ENCODE measurements at places on chromosomes 7 and 10.

GRCh38 chr10:23376229-23376655 lies 31.6 kb upstream of the C10orf67 start:
- DNase-seq: no peak

- DNase-seq: no peak
Measured at GRCh38 chr10:117071286-117072050, 66.5 kb upstream of the SHTN1 start.

GRCh38 chr10:34145715-34146114 lies 669.4 kb downstream of the PARD3 start:
- no peak for DNase-seq

DNA sequence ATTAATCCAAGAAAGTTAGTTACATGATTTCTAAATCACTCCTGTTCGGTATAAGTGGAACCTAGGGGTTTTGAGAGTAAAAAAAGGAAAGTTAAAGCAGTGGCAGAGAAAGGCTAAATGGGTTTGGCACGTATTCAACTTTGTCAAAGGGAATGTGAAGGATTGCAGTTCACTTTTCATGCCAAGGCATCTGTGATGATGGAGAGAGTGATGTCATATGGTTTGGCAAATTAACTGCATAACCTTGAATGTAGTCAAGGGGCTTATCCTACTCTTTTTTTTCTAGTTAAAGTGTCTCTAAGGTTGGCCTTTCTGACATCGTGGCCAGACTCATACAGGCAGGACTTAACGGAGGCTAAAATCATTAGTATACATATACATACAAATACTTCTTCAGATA lies 277.8 kb downstream of the EXOC4 start:
- DNase-seq: no peak

GRCh38 chr7:126079151-126079550 lies 1149.5 kb upstream of the POT1 start:
- no peak for DNase-seq

DNA sequence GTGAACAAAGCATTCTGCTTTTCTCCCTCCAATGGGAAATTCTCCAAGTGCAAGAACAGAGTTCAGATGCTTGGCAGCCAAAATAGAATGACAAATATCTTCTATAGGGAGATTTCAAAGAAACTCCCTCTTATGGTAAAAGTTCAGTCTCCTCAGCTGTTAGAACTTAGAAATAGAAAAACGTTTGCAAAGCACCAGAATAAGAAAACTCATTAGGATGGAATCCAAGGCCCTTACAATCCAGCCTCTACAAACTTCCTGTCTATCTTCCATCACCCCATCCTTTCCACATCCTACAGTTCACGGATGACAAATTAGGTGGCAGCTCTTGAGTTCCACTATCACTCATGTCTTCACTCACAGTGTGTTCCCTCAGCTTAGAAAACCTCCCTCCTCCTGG lies 25.7 kb downstream of the FAM13C start:
- no peak for DNase-seq

DNA sequence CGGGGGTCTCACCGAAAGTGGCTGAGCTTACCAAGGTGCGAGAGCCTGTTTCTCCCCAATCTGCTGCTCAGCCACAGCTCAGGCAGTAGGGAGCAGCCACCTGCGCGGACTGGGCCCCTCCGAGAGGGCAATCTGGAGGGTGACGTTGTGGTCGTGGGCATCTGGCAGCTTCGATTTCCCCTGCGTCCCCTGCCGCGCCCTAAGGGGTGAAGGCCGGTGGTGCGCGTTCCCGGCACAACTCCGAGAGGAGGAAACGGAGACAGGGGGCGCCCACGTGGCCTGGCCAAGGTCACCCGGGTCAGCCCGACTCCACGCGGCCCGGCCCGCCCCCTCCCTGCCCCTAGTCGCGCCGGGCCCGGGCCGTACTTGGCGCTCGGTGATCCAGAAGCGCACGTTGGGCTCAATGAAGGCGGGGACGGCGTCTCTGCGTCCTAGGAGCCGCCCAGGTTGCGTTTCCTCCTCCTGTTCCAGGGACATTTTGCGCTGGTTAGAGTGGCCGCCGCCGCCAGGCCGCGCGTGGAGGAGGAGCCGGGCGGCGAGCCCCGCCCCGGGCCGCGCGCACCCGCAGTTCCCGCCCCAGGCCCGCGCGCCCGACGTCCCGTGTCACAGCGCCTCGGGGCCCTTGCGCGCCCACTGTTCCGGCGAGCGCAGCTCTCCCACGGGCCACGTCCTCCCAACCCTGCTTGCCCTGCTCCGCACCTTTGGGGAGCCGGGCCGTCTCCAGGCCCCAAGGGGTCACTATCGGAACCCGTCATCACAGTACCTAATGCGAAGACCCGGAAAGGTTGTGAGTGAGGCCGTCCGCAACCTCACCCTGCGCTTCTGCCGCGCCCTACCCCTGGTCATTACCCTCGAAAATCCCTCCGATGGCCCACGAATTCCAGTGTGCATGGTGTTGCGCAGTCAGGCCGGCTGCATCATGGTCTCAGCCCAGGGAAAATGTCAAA lies at the start of gene SFXN4:
Gene SFXN4, minus strand, starts transcription at position 544 of the 947 bp plus-strand sequence. Its CDS starts 67 bp downstream, at position 477.
- DNase-seq: peak; percentile 79

DNA sequence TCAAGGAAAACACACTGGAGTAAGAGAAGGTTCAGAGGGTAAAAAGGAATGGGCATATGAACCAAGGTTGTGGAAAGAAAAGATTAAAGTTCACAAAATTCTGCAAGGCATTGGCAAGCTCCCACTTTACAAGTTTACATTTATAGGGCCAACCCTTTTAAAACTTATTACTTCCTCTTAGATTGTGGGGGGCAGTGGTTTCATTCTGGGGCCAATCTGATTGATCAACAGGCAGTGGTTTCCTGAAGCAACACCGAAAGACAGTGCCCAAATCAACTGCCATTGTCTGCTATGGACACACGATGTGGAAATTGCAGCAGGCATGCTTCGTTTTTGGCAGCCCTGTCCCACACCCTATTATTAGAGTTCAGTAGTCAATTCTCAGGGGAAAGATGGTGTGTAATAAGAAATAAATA lies 154.0 kb downstream of the SGMS1 start:
- DNase-seq: no peak

GRCh38 chr10:61847087-61847486 lies 54.4 kb upstream of the ARID5B start:
- no peak for DNase-seq

- peak; percentile 87 for DNase-seq
Measured at GRCh38 chr7:48089046-48090003, at the start of gene UPP1. TSS of gene UPP1 (plus strand) at chr7:48089265. CDS start at chr7:48094784, 5,519 bp downstream.

DNA sequence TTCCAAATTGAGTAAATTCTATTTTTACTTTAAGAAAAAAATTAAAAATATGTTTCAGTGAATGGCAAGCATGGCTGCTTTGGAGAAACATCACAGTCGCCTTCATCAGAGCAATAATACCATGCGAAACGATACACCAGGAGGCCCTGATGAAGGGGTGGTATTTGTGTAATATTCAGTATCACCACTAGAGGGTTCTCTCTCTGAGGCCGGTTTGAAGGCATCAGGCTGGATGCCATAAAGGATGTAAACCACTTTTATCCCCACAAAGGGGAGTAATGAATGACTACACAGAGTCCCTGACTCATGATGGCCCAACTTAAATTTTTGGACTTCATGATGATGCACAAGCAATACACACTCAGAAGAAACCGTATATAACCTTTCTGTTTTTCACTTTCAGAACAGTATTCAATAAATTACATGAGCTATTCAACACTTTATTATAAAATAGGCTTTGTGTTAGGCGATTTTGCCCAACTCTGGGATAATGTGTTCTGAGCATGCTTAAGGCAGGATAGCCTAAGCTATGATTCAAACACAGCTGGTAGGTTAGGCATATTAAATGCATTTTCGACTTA lies 95.5 kb downstream of the PPP1R17 start:
- DNase-seq: no peak

DNA sequence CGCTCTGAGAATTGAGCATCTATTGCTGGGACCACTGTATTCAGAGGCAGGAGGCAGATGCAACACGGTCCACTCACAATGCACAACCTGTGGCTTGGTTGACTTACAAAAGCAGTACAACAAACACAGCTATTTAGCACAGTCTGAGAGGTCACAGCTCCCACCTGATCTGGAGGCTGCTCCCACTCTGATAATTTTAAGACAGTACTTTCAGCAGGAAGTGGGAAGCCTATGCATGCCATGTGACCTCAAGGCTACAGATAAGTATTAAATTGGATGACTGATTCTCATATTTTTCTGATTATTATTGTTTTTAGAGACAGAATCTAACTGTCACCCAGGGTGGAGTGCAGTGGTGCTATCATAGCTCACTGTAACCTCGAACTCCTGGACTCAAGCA lies 659.3 kb downstream of the PARD3 start:
- DNase-seq: no peak

GRCh38 chr7:73721377-73721817 lies 1.9 kb upstream of the STX1A start:
- no peak for DNase-seq

DNA sequence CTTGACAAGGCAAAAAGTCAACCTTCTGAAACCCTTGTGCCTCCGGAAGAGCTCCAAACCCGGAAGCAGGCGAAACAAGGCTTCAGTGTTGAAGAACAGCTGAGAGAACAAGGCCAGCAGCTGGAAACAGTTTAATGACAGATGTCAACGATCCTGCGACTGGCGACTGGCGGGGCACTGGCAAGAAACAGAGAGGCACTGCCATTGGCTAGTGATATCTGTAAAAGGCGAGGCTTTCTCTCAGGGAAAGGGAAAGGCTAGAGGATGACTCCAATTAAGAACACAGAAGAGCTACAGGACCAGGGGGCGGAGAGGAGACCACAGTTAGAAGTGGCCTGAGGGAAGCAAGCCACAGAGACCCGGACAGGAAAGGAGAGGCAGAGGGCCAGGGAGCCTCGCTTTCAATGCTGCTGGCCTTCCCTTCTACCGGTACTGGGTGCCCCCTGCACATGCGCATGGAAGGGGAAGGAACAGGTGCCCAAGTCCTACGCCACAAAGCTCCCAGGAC lies 19.4 kb downstream of the ITGB1 start:
- no peak for DNase-seq

GRCh38 chr10:17649052-17649451 lies 5.1 kb downstream of the STAM start:
- no peak for DNase-seq

DNA sequence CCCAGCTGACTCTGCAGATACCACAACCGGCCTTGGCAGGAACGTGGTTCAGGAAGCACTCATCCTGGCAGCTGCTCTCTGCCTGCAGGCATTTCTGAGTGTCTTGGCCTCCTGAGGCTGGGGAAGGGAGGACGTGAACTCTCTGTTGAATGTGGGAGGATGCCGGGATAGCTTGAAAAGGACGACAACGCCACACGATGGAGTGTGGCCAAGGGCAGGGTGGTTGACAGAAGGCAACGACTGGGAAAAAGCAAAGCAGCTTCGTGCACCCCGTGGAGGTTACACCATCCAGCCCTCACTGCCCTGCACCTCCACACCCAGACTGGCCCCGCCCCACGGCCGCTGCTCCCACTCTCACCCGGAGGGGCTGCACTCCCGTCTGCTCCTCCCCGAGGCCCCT lies 466.1 kb upstream of the FOXK1 start:
- no peak for DNase-seq

DNA sequence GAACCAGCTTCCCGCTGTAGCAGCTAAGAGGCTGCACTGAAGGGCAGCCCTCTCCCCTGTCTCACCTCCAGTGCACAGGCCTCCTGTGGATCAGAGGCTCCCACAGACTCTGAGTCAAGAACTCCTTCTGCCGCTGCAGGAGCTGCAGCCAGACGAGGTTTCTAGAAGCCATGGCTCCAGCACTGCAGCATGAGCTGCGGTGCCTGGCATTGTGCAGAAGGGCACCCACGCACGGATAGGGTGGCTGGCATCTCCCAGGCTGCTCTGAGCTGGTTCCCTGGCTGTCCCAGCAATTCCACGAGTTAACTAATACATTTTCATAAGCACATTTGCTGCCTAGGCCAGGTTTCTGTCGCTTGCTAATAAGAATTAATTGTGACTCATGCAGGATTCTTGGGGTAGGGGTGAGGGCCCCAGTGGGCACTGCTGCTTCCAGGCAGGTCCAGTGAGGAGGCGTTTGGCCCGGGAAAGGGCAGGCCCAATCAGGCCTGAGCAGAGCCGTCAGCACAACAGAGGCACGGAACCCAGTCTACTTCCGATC lies 594.2 kb downstream of the DNAJB6 start:
- peak; percentile 6 for DNase-seq

GRCh38 chr10:57168611-57169240 lies 807.7 kb upstream of the ZWINT start:
- DNase-seq: no peak

GRCh38 chr10:13830385-13830784 lies 243.6 kb downstream of the PRPF18 start:
- DNase-seq: no peak

GRCh38 chr10:36424502-36424901 lies 700.9 kb upstream of the ANKRD30A start:
- DNase-seq: no peak

- no peak for DNase-seq
Measured at GRCh38 chr7:153401795-153402720, 642.5 kb downstream of the ACTR3B start.

- no peak for DNase-seq
Measured at GRCh38 chr10:14801723-14802122, 27.0 kb upstream of the FAM107B start.

GRCh38 chr10:52805414-52806285 lies 33.1 kb upstream of the MBL2 start:
- no peak for DNase-seq

DNA sequence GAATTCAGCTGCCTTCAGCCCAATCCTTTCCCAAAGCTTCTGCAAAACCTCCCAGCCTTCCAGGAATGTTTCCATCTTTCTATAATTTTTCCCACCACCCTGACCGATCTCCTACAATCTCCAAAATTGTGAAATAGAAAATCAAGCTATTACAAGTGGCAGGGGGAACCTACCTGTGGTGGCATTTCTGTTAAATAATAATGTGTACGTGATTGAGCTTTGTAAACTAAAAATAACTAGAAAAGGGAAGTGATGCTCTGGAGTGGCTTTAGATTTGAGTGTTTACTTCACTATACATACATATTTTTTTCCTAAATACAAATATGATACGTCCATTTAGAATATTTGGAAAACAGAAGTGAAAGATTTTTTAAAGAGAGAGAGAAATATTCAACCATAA lies 593.6 kb downstream of the GRM8 start:
- DNase-seq: no peak

- no peak for DNase-seq
Measured at GRCh38 chr10:7231509-7232414, 179.1 kb downstream of the SFMBT2 start.

DNA sequence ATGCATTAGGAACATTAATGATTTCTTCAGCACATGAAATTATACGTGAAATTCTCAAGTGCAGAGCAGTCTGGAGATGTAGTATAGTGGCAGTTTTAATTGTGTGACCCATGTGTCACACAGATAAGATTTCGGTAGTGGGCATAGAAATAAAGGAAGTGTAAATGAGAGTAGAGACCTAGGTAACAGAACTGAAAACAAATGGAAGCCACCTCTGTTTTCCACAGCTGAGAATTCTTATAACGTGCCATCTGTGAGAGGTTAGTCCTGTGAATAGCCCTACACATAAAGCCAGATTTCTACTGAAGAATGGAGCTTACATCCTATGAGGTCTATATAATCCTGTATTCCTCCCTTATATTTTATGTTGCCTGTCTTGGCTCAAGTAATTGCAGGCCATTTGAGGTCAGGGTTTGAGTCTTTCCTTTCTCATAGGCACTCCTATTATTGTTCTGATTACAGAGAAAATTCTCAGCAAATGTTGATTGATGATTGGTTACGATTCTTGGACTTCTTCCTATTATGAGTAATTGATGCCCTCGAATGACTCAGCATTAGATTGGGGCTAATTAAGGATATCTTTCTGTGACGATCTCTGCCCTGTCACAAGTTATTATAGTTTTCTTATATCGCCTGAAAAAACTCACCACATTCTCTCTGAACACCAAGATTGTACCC lies 258.2 kb downstream of the KIF20B start:
- no peak for DNase-seq

GRCh38 chr10:62305813-62306212 lies 37.2 kb upstream of the RTKN2 start:
- DNase-seq: no peak

Data from activated CD8-positive, alpha-beta memory T cell treated with anti-CD3 and anti-CD28 coated beads, Interleukin-2, amount 50 U/mL, for 4 hours (primary cell).